ENCODE measurements at places on chromosomes 11 and 22.
A peak's percentile ranks its signal among the peaks of the same experiment; 100 is the strongest.

DNA sequence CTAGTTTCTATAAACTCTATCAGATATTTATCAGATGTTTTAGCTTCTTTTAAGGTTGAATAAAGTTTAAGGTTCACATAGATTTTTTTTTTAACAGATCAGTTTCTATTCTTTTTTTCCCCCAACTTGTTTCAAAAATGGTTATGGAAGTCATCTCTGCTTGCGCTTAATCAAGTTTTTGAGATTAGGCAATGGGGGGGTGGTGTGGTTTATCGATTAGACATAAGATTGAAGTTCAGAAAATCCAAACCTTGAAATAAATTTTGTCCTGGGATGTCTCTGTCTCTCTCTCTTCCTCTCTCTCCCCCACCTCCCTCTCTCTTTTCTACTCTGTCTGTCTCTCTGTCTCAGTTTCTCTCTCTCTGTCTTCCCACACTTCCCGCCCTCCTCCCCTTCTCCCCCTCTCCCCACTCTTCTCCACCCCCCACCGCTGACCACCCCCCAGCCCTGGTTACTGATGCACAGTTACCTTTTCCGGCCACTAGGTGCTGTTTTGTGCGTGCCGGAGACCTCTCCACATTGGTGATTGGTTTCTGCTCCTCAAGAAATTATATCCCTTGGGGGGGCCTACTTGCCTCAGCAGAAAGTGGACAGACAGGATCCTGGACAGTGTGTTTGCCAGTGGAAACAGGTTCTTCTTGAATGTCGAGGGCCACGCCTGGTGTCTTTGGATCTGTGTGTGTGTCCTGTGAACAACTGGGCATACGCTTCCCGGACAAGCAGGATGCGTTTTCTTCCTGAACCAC, 29.7 kb upstream of the ANO1 start:
- DNase-seq, result no peak

- DNase-seq, result no peak
Observed at GRCh38 chr11:86261328-86261727, 16.8 kb downstream of the EED start.

DNA sequence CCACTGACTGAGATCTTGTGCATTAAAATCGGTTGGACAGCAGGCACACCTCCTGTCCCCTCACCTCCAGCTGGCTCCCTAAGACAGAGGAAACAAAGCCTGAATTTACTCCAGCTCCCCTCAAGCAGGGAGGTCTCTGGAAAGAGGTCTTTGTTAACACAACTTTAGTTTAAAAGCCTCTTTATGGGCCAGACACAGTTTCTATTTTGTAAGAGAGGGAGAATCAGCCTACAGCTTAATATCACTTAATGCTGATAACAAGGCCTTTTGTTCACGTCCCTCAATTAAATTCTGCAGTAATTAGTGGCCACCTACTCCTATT, 36.3 kb downstream of the PLEKHA7 start:
- no peak for DNase-seq

GRCh38 chr11:67275606-67276409, 9.5 kb downstream of the GRK2 start:
- no peak for DNase-seq

GRCh38 chr11:118002541-118003423, 16.6 kb downstream of the IL10RA start:
- DNase-seq, result no peak

GRCh38 chr11:79663017-79663416, 222.2 kb upstream of the TENM4 start:
- no peak for DNase-seq

DNA sequence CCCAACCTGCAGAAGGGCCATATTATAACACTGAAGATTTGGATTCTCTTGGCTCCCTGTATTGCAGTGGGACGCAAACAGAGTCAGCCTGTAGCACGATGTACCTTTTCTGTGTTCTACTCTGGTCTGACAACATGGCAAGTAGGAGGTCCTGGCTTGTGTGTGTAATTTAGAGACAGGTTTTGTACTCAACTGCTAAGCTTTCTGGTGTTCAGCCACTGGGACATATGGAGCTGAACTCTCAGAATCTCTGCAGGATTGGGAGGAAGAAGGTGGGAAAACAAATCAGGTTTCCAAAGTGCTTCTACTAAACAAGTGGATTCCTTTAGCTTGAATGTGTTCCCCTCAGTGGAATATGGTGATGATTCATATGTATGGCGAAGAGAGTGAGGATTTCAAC, 192.5 kb upstream of the MTMR2 start:
- no peak for DNase-seq

DNA sequence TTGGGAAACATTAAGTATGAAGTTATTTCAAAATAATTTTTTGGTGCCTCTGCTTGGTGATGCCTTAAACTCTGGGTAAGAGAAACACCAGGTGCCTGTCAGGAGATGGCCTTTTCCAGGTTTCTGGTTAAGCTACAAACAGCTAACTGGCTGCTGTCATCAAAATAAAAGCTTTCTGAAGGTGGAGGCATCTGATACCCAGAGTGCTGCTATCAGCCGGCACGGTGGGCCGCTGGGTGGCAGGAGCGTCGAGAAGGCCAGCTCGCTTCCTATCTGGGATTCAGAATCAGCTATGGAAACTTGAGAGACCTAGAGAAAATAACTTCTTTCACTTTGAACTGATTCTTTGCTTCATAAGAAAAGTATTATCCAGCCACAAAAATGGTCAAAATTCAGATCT, 80.8 kb upstream of the PITPNB start:
- DNase-seq, result no peak

DNA sequence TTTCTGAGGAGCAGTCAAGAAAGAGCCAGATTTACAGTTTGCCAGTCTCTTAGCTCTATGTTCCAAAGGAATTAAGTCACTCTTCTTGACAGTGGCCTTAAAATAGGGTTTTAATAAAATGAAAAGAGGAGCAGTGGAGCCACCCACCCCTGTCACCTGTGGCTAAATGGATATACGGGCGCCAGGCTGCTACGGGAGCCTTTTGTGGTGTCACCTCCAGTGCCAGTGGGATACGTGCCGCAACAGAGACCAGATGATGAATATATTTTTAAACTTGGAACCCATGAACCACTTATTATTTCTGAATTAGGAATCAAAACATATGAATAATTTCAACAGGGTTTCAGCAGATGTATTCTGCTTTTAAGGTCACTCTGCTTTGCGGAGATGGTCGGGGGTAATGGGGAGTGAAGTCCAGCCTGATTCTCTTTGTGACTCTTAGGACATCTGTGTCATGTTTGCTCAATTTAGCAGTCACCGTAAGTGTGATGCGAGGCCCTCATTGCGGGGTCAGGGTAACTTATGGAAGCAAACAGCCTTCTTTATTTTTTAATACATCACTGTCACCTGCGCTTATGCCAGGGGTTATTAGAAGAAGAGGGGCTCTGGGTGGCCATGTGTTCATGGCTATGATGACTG, 64.3 kb downstream of the ZBTB16 start:
- no peak for DNase-seq

- DNase-seq, result peak; percentile 71
Observed at GRCh38 chr22:39316440-39317083, 2.9 kb downstream of the RPL3 start.

DNA sequence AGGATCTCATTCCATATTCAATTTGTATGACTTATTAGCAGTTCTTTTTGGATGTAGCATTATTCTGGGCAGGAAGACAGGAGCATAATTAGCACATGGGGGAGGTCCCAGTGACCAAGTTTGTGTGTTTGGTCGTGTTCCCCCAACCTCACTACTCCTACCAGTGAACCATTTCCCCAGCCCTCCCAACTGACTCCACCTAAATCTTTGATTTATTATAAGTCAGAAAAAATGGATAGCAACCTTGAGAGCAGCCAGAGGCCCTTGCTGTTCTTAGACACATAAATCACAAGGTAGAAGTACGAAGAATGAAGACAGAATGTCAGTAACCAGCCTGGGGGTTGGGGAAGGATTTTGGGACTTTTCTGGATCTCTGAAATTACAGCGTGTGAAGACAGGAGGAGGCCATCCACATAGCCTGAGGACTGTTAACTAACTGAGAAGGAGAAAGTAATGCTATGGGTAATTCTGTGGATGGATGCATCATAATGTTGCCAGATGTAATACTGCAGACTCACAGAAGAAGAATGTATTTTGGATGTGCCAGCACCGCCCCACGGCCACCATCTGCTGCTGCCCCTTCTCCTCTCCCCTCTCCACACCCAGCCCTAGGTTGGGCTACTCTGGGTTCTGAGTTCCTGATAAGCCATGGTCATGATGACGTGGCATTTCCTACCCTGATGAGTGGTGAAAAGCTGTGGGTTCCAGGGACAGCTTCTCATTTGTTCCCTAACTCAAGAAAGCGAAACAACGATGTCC, 124.3 kb upstream of the TTC12 start:
- DNase-seq, result no peak

DNA sequence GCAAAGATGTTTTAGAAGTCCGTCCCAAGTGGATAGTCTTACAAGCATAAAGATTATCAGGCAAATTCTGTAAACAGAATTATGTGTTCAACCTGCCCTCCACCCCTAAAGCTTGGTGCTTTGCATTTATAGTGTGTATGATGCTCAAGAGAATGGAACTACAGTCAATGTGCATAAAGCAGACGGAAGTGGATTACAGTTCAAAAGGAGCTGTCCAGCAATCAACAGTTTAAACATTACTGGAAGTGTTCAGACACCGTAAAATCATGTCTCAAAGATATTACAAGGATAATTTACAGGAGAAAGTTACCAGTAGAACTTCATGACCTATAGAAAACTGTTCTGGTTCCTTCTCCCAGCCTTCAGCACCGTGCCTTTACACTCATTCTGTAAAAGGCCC, 1.0 kb downstream of the RIC3 start:
- no peak for DNase-seq

DNA sequence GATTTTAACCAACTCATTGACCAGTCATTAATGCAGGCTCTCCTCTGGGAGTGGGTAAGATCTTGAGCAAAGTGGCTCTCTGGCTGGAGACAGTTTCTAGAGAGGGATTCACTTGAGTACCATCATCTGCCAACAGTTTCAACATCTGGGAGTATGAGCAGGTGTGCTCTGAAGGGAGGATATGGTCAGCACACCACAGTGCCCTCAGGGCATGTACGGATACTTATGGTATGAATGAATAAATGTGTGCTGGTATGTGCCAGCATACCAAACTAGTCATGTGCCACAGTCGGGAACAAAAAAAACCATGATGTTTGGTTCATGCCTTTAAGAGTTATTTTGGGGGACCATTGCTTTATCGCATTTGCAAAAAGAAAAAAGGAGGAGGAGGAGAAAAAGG, 1197.5 kb upstream of the TENM4 start:
- DNase-seq, result no peak

GRCh38 chr11:33490842-33491370, 209.7 kb downstream of the C11orf91 start:
- no peak for DNase-seq

DNA sequence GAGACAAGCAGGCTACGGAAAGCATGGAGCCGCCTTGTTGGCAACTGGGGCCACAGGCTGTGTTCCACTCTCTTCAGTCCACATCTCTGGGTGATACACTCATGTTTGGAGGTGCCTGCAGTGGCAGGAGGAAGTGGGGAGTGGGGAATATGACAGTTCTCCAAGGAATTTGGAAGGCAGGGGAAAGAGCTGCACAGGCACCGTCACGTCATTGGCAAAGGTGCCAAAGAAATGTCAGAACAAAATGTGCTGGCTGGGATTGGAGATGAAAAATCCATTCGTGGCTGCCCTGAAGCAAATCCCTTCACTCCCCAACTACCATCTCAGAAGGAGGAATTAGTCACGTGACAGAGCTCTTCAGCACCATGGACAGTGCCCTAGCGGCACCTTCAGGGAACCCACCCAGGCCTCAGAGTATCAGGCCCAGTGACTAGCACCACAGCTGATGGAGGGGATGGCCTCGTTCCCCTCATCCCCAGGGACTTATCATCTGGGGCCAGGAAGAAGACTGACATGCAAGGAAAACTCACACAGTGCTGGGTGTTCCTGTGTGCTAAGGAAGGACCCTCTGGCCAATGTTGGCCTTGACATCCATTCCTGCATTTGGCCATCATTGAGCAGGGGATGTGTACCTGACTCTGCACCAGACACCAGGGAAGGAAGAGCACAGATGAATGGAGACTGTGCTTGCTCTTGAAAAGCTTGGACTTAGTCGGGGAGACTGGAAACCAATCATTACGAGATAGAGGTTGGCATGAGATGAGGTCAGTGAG, 48.5 kb upstream of the PRDM11 start:
- peak; percentile 81 for DNase-seq

- DNase-seq, result peak; percentile 95
Observed at GRCh38 chr22:24951942-24952836, at the start of gene KIAA1671. KIAA1671 (plus strand) TSS chr22:24952716; CDS start chr22:25028000, 75,284 bp downstream.

- DNase-seq, result peak; percentile 72
Observed at GRCh38 chr22:34414467-34415440, 494.5 kb upstream of the LARGE1 start.

DNA sequence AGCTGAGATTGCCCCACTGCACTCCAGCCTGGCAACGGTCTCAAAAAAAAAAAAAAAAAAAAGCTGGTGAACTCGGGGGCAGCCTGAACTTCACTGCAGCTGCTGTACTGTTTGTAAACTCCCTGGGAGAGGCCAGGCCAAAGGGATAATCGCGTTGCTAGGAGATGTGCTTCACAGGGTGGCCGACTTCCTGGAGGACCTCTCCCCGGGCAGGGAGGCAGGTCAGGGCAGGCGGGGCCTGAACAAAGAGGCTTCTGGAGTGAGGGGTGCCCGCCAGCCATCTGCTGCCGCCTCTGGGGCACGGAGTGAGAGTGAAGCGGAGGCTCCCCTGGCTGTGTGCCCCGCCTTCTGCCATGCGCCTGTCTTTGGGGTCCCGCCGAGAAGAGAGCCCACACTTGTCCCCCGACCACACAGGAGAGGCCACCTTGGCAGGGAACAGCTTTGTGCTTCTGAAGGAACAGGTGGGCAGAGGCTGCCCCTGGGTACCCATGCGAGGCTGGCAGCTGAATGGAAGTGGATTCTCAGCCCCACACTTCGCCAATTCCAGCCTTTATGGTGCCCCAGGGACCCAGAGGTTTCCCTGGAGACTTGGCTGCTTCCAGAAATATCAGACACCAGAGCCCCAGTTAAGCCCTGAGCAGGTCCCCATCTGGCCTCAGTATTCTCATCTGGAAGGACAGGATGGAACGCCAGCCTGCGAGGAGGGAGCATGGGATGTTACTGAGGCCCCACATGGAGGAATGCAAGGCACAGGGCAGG, 29.6 kb downstream of the TMEM184B start:
- DNase-seq, result peak; percentile 70

- no peak for DNase-seq
Observed at GRCh38 chr11:7436657-7437056, 48.6 kb upstream of the OLFML1 start.

- DNase-seq, result no peak
Observed at GRCh38 chr11:103936059-103936458, 100.4 kb upstream of the DDI1 start.

GRCh38 chr11:77819921-77820564, 479 bp downstream of the RSF1 start:
- peak; percentile 30 for DNase-seq
